ENCODE measurements at places on chromosomes 11 and 22.

DNA sequence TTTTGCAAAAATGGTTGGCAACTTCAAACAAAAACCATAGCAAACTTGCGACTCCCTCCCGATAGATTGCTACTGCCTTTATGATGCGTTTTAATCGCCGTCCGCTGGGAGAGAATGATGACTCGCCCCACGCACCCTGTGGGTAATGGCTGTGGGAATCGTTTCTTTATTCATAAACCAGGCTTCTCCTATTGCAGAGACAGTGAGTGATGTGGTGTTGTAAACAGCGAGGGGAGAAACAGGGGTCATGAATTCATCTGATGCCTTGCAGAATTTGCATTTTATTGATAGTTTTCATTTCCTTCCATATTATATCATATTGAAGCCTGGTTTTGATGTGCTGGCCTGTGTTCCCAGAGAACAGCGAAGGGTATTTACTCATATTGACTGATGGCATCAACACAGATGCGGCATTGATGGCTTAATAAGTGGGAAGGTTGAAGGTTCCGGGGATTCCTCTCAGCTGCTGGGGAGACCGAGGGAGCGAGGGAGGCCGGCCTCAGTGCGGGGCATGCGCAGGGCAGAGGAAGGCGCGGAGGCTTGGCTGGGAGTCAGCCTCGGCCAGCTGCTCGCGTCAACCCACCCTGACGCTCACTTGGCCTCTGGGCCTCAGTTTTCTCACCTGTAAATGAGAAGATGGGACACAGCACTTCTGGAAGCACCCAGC lies 41.3 kb downstream of the ARHGAP8 start:
- DNase-seq = no peak

DNA sequence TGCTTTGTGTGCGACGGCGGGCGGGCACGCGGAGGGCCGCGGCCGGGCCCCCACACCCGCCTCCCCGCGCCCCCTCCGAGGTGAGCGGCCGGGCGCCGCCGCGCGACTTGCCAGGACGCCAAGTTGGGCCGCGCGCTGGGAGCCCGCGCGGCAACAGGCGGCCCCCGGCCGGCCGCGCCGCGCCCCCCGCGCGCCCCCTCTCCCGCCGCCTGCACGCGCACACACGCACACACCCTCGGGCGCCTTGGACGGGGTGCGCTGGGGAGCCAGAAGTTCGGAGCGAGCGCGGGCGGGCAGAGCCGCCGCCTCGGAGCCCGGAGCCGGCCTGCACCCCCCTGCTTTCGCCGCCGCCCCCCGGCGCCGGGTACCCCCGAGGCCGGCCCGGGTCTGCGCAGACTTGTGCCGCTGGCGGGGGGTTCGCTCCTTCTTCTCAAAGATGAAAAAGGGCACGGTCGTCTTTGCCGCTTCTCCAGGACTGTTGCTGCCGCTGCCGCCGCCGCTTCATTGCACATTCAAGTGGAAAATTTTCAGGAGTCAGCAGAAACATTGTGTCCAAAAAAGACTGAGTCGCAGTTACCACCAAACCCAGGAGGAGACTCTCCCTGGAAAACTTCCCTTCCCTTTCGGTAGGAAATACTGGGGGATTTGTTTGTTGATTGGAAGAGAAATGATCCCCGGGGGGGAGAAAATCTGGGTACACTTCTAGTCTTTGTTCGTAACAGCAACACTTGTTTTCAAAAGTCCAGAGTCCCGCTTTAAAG lies 895 bp downstream of the TEAD1 start:
- no peak for DNase-seq

GRCh38 chr11:127632976-127633680 lies 632.6 kb upstream of the KIRREL3 start:
- no peak for DNase-seq

- no peak for DNase-seq
Measured at GRCh38 chr11:64357446-64357845, 1.5 kb upstream of the RPS6KA4 start.

DNA sequence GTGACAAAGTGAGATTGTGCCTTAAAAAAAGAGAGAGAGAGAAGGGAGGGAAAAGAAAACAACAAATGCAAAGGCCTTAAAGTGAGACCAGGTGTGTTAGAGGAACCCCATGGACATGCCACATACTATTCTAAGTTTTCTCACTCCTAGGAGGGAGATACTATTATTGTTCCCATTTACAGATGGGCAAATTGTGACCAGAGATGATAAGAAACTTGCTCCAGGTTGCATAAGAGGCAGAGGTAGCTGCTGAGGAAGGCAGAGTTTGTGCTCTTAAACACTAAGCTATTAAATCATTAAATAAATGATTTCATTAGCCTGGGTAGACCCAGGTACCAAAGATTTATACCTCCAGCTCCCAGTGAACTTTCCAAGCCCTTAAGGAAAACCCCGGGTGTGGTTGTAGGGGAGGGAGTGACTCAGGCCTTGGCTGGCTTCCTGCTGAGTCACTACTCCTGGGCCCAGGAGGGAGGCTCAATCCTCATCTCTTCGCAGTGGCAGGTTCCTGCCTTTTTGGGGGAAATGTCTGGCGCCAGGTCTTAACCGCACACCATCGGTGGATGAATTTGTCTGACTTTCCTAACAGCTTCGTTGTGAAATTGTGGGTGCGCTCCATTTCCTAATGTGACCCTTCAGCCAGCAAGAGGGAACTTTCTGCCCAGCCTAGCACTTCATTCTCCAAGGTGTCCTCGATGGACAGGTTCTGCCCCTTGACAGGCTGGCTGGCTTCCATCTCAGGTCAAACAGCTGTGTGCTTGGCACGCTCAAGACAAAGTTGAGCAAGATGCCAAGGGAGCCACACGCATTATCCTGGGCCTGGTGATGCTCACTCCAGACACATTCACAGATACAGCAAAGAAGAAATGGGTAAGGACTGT lies 33.4 kb upstream of the PTPRJ start:
- DNase-seq = no peak

All from right lung (tissue), 10 donors.